ENCODE measurements at places on chromosomes 5 and 9.
A peak's percentile ranks its signal among the peaks of the same experiment; 100 is the strongest.

DNA sequence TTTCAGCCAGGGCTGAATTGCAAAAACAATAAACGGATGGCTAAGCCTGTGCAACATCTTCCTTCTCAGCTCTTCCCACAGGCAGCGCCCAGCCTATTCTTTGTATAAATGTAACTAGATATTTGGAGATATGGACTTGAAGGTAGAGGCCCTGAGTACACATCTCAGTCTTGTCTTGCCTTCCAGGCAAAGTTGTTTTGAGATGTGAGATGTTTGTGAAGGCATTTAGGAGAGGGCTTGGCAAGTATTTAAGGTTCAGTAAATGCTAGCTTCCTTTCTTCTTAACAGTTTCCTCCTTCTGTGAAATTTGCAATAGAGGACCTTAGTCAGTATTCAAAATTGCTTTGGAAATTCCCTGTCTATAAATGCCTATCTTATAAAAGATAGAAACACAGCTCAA lies 228.8 kb downstream of the NR2F1-AS1 start:
- no peak for DNase-seq

DNA sequence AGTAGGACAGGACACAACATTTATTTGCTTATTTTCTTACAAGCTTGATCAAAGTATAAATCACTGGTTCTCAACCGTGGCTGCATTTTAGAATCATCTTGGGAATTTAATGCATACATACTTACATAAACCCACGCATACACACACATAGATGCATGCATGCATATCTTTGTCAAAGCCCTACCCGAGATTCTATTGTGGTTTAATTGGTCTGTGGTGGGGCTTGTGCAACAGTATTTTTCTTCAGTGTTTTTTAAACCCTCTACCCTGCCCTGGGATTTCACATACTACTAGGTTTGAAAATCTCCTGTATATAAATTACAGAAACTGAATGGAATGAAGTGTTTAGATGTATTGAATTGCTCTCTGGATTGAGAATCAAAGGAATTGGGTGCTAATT lies 1166.2 kb downstream of the MAT2B start:
- DNase-seq = no peak

- DNase-seq = no peak
These were observed 17.6 kb downstream of the AP3S1 start for GRCh38 chr5:115859378-115859777.

GRCh38 chr9:86217076-86217755 lies 42.2 kb downstream of the C9orf153 start:
- no peak for DNase-seq

GRCh38 chr9:83724436-83724835 lies 16.7 kb upstream of the UBQLN1 start:
- no peak for DNase-seq

DNA sequence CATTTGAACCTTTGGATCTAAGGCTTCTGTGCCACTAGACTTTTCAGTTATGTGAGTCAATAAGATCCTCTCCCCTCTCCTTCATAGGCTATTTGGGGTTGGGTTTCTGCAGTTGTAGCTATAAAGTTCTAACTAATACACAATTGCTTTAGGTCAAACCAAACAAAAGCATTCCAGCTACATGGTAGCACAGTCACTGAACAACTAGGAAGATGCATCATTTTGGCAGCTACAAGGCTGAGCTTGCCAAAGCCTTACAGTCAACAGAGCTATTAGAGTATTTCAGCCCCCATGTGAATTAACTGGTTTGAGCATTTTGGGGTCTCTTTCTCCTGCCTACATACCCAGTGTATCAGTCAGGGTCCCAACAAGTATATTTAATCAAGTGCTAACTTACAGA lies 234.6 kb downstream of the ZNF608 start:
- DNase-seq = no peak

DNA sequence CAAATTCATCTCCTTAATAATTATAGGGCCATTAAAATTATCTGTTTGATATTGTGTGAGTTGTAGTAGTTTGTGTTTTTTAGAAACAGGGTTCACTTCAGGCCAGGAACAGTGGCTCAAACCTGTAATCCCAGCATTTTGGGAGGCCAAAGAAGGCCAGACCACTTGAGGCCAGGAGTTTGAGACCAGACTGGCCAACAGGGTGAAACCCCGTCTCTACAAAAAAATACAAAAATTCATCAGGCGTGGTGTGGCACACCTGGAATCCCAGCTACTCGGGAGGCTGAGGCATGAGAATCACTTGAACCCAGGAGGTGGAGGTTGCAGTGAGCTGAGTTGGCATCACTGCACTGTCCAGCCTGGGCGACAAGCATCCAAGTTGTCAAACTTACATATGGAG lies 57.0 kb downstream of the IARS1 start:
- no peak for DNase-seq

DNA sequence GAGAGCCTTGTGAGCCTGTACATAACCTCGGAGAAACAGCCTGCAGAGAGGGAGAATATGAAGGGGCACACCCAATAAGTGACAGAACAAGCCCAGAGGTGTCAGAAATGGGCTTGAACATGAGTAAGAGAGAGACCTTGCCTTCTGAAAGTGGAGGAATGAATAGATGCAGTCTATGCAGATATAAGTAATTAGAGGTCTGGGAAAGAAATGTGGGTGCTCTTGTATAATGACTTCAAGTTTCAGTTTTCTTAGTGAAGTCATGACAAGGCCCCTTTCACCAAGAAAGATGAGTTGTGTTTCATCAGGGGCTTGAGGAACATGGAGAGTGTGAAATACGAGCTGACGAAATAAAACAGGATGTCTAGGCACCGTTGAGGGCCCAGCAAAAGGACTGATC lies 15.1 kb downstream of the GRAMD2B start:
- no peak for DNase-seq

DNA sequence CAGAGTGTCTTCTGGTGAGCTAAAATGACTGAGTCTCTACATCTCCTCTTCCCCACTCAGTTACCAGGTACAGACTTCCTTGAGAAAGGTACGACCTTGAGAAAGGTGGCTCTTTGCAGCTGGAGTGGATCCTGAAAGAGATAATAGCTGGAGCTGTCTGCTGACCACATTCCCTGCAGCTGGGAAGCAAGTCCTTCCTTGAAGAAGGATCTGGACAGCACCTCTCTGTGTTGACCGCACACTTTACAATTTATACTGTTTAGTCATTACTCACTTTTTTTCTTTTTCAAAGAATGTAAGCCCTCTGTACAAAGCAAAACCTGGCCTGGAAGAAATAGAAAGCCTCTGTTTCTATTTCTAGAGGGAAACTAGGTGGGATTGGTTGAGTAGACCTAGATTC lies 148.8 kb downstream of the MACIR start:
- no peak for DNase-seq

DNA sequence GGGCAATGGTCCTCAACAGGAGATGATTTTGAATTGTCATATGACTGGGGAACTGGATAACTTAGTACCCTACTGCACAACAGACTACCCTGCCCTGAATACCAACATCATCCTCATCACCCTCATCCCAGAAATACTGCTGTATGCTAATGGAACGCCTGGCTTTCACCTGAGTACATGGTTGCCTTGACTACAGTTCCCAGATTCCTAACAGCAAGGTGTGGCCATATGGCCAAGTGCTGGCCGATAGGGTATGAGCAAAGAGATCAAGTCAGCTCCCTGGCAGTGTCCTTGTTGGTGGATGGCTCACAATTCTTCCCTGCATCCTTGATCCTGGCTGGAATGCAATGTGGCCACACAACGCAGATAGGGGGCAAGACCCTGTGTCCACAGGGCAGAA lies 31.2 kb upstream of the IRX2 start:
- no peak for DNase-seq

GRCh38 chr9:90176901-90177300 lies 465.7 kb downstream of the DIRAS2 start:
- no peak for DNase-seq

DNA sequence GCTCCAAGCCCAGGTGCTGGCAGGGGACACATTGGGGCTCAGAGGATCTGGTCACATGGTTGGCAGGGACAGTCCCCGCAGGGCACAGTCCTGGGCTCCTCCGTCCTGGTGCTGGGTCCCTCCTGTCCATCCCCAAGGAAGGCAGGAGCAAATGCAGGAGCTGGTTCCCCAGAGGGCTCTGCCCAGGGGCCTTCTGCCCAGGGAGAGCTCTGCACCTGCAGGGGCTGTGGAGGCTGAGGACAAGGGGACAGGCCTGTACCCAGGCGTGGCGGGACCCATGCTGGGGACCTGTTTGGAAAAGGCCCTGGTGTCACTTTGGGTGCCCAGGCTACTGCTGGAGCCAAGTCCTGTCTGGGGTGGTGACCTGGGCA lies 7.2 kb downstream of the SPATA31E1 start:
- DNase-seq = no peak

DNA sequence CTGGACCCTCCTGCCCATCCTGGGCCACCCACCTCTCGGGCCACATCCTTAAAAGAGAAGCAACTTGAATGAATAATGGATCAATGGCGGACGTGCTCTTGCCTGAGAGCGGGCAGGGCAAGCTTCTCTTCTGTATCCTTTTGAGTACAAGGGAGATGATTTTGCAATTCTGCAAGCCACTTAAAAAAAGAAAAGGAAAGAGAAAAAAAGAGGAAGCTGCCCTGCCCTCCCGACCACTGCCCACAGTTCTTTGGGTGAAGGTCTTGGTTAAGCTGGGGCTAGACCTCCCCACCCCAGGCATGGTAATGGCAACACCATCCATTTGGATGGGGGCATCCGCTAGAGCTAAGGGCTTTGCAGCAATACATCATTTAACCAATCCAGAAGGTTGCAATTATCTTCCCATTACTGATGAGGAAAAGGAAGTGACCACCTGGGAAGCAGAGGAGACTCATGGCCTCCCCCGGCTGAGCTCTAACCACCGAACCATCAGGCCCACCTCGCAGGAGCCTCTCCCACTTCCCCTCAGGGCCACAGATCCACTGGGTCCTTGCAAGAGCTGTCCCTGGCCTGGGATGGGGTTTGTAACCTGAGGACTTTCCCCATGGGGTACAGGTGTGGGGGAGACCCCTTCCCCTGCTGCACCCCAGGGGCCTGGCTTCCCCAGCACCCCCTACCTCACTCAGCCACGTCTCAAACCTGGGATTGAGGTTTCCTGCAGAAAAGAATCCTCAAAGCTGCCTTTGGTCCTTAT lies 27.8 kb upstream of the LAMC3 start:
- DNase-seq = peak; percentile 59

DNA sequence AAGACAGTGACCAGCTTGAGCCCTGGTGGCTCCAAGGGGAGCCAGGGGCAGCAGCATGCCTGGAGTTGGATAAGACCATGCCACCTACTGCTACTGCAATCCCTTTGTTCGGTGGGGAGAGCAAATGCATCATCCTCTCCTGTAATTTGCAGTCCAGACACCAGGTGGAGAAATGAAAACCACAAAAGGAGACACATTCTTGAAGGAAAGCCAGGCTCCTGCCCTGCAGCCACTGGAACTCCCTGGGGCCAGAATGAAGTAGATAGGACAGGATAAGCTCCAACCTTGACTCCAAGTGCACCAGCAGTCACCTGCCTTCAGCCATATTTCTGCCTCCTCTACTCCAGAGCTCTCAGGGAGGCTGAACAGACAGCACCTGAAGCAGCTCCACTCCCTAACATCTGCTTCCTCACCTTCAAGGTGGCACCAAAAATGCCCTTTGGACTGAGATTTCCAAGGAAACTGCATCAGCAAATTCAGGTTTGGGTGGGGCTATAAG lies 65.1 kb upstream of the IQGAP2 start:
- peak; percentile 63 for DNase-seq

- DNase-seq = no peak
These were observed 60.3 kb downstream of the TENT4A start for GRCh38 chr5:6773342-6774035.

DNA sequence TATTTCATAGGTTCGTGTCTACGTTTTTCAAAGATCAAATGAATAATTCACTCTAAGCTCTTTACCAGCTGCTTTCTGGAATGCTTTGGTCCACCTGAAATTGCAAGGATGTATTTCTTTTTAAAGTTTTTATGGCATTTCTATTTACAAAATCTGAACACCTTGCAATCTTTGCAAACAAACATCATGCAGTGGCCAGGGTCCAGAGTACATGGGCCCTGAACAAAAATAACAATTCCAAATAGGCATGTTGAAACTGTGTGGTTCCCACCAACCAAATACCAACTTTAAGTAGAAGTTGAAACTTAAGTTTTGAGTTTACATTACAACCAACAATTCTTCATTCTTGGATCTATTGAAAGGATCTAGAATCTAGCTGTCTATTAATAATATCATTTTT lies 180.1 kb upstream of the FTMT start:
- DNase-seq = no peak

DNA sequence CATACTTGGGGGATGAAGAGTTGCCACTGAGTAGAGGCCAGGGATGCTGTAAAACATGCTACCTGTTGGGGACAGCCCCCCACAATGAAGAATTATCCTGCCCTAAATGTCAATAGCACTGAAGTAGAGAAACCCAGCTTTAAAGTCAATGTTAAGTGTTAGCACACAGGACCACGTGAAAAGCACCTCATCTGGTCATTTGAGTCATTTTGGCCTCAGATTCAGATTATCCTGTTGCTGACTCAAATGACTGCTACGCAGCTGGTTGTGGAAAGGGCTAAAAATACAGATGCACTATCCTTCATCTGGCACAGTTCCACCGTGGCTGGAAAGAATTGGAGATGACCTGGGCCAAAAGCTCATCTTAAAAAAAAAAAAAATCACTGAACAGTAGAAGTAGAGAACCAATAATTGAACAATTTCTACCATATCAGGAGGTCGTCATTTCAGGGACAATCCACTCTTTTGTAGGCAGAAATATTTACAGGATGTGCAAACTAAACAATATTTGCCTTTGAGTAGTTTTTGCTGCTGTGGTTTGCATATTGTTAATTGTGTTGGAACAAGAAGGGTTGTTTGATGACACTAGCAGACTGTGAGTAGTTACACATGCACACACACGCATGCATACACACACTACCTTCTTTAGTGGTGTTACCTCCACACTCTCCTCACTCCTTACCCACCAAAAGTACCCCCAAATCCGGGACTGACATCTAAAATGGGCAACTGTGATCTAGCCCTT lies 195.3 kb upstream of the KLF9 start:
- no peak for DNase-seq

- DNase-seq = no peak
These were observed 24.4 kb upstream of the RGMB start for GRCh38 chr5:98749046-98749445.

DNA sequence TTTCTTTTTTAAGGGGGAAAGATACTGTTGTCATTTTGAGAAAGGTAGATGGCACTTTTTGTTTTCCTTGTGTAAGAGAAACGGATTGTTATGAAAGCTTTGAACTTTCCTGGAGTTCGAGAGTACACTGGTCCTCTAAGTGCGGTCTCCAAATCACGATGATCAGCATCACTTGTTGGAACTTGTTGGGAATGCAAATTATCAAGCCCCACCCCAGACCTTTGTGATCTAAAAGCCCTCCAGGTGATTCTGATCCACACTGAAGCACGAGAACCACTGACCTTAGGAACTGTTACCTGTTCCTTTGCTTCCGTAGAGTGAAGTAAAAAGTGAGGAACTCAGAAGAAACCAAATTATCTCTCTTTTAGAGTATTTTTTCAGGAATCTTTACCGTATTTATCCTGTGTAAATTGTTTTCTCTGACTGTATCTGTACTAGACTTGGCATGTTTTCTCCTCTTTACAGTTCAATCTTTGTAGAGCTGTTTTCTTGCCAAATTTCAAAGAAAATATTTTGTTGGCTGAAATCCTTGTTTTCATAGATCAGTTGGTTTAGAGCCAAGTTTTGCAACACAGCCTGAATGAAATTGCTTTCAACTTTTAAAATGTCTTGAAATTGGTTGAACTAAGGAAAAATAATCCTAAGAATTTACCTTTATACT lies 4.0 kb downstream of the MAT2B start:
- no peak for DNase-seq

Measured in GDM1 (cell line).